Activated T-helper 1 cell treated with anti-CD3 and anti-CD28 coated beads, Interleukin-2, amount 50 U/mL, for 16 hours (primary cell): ENCODE measurements at places on chromosomes 6 and 20.

GRCh38 chr20:35129647-35130069 is 17.5 kb downstream of the EDEM2 start:
- DNase-seq: no peak

- DNase-seq: no peak
These were observed 8.7 kb upstream of the RWDD1 start for GRCh38 chr6:116562614-116563013.

DNA sequence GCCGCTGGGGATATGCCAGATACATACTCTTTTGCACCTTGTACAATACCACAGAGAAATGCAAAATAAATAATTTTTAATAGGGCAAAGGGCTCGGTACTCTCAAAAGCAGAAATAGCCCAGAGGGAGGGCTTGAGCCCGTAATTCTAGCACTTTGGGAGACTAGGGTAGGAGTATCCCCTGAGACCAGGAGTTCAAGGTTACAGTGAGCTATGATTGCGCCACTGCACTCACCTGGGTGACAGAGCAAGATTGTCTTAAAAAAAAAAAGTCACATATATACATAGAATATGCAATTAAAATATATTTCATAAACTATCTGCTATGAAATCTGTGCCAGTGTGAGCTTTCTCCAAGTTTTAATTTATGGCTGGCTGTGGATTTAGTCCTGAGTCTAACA is 818 bp upstream of the TRMT11 start:
- no peak for DNase-seq

DNA sequence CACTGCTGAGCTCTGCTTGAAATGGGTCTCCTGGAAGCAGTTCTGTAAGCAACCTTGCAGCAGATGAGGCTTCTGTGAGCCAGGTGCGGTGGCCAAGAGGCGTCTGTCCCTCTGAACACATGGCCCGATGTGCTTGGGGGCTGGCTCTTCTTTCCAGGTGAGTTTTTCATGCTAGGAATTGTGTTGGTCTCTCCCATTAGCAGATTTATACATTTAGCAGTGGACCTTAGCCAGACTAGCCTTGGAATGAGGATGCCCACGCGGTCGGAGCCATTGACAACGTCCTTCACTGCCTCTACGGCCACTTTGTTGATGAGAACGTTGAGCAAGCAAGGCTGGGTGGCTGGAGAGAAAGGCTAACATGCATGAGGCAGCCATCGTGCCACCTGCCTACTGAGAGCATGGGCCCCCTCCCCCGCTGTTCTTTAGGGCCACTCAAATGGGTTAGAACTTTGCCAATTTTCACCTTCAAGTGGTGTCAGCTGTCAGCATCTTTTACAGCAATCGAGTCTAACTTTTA is 33.5 kb downstream of the ERMARD start:
- no peak for DNase-seq

GRCh38 chr6:106512048-106512967 is 117.0 kb downstream of the RTN4IP1 start:
- peak; percentile 57 for DNase-seq

GRCh38 chr6:119347466-119348095 is 2.0 kb downstream of the MAN1A1 start:
- DNase-seq: no peak

- no peak for DNase-seq
These were observed 11.7 kb upstream of the MAPK13 start for GRCh38 chr6:36118550-36119107.

GRCh38 chr6:144305567-144305966 is 20.4 kb downstream of the UTRN start:
- DNase-seq: no peak

DNA sequence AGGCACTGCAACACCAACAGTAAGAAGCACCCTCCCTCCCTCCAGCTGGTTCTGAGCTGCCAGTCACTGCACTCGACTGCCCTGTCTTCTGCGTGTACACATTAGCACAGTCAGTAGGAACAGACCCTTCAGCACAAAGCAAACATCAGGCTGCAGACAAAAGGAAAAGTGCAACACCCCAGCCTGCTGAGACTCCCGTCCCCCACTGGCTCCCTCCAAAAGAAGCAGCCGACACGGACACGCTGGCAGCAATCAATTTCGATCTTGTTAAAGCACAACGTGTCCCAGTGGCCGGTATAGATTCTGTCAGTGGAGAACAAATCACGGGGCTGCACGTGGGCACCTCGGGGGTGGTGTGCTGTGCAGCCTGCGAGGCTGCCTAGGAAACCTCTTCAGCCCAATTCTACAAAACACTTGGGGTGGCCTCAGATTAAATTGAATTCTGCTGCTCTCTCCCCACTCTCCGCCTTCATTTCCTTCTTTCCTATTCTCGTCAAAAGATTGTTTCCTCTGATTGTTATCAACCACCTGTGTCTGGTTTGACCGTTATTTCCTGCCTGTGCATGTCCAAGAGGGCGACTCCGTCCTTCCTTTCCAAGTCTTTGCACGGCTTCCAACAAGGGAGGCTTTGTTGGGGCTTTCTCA is 38.7 kb downstream of the TRAF3IP2 start:
- no peak for DNase-seq

DNA sequence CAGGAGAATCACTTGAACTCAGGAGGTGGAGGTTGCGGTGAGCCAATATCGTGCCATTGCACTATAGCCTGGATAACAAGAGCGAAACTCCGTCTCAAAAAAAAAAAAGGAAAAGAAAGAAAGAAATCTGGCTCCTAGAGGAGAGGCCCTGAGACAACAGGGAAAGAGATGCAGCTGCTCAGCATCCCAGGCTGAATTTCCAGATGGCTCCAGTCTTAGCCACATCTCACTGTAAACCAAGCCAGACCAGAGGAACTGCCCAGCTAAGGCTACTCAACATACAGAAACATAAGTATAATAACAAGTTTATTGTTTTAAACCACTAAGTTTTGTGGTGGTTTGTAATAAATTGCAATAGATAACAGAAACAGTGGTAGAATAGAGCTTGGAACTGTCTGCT is 38.5 kb upstream of the TASP1 start:
- DNase-seq: no peak

- peak; percentile 14 for DNase-seq
These were observed 38.9 kb upstream of the PMEPA1 start for GRCh38 chr20:57748601-57749130.

DNA sequence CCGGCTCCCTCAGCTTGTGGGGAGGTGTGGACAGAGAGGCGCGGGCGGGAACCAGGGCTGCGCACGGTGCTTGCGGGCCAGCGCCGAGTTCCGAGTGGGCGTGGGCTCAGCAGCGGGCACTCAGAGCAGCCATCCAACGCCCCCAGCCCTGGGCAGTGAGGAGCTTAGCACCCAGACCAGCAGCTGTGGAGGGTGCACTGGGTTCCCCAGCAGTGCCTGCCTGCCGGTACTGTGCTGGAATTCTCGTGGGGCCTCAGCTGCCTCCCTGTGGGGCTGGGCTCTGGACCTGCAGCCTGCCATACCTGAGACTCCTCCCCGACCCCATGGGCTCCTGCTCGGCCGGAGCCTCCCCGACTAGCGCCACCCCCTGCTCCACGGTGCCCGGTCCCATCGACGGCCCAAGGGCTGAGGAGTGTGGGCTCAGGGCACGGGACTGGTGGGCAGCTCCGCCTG is 92.7 kb downstream of the MANEA start:
- DNase-seq: no peak

DNA sequence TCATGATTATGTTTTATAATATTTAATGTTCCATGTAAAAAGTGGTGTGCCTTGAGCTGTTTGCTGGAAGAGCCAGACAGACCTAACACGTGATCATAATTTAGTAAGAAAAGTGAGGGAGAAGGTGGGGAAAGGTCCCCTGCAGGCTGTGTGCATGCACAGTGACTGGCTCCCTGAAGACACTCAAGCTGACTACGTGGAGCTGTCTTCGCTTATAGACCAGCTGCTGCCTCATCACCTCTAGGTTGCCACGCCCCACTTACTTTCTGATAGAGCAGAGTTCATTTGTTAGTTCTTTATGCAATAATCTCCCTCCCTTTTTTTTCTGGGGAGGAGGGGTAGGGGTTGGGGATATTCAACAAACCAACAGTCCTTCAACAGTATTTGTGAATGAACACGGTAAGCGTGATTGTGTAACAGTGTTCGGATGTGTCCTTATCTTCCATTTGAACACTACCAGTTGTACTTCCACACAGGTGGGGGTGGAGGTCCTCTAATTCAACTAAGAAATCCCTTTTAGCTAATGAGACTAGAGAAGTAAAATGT is 157.3 kb downstream of the BACH2 start:
- no peak for DNase-seq

- no peak for DNase-seq
These were observed 10.3 kb downstream of the DUSP15 start for GRCh38 chr20:31859998-31860380.
